ENCODE measurements at places on chromosomes 13 and 19. TPM values are rescaled to one million over a fixed set of nuclear protein-coding genes. Genes with fewer than 3 reads are reported as not detected.

DNA sequence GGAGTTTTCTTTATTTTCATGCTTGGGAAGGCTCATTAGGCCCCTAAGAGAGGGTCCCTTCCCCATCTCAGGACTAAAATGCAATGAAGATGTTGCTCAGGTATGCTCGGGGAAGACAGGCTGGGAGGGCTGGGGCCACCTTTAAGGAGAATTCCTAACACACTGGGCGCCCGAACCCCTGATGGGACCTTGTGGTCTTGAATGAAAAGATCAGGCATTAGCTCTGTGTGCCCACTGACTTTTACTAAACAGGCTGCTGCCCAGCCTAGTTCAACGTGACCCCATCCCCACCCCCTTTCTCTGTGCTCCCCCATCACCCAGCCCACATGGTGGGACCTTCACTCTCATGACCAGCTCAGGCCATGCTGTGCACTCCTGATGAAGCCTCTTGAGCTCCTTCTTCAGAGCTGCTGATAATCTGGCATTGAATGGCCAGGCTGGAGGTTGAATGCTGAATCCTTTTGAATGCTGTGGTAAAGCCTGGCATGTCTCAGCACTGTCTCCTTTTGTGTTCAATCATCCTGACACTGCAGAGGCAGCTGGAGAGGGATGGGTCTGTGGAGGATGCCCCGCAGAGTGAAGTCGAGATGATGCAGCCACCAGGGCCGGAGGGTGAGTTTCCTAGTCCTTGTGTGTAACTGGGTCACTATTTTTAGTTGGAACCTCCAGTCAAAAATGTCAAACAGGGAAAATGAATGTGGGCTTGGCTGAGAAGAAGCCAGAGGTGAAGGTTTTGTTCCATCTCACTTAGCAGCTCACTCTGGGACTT is 209.1 kb downstream of the UQCRFS1 start:
- no peak for DNase-seq

CAPNS1 gene
- 534 TPM for total RNA-seq

- DNase-seq = no peak
Observed at GRCh38 chr19:17104679-17105078, 29.1 kb downstream of the MYO9B start.

GARRE1 gene
- total RNA-seq = 59.9 TPM

DNA sequence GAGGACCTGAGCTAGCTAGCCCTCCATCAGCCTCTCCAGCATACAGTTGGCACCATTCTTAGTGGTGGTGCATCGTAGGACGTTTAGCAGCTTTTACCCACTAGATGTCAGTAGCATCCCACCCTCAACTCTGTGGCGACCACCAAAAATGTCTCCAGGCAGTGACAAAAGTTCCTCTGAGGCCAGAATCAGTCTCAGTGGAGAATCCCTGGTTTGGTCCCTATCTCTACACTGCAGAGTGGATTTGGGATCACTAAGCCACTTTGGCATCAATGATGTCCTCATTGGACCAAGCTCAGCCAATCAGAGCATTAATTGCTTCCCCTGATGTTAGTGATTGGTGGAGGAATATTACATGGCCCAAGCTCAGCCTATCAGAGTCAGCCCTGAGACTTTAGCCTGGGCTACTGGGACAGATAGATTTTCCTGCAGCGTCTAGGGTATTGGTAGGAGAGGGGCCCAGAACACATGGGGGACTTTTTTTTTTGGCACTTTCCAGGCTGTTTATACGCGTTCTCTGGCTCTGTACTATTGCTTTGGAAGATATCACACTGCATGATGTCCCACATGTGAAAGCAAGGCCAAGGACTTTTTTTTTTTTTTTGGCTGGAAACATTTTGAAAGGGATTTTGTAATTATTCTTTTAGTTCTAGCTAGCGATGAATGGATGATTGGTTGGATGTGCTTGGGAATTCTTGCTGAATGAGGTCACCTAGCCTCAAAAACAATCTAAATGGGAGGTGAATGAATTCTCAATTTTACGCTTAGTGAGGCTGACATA is 7.0 kb downstream of the TMEM221 start:
- no peak for DNase-seq

- no peak for DNase-seq
Observed at GRCh38 chr13:41643507-41643906, 186.2 kb downstream of the RGCC start.

DNA sequence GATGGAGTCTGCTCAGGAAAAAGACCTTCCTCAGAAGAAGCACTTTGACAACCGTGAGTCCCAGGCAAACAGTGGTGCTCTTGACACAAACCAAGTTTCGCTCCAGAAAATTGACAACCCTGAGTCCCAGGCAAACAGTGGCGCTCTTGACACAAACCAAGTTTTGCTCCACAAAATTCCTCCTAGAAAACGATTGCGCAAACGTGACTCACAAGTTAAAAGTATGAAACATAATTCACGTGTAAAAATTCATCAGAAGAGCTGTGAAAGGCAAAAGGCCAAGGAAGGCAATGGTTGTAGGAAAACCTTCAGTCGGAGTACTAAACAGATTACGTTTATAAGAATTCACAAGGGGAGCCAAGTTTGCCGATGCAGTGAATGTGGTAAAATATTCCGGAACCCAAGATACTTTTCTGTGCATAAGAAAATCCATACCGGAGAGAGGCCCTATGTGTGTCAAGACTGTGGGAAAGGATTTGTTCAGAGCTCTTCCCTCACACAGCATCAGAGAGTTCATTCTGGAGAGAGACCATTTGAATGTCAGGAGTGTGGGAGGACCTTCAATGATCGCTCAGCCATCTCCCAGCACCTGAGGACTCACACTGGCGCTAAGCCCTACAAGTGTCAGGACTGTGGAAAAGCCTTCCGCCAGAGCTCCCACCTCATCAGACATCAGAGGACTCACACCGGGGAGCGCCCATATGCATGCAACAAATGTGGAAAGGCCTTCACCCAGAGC is 16.2 kb upstream of the ZNF544 start:
- no peak for DNase-seq

Measured in sciatic nerve (tissue), 2 donors.